Activated naive CD4-positive, alpha-beta T cell (primary cell): ENCODE measurements at places on chromosomes 16 and 17.

DNA sequence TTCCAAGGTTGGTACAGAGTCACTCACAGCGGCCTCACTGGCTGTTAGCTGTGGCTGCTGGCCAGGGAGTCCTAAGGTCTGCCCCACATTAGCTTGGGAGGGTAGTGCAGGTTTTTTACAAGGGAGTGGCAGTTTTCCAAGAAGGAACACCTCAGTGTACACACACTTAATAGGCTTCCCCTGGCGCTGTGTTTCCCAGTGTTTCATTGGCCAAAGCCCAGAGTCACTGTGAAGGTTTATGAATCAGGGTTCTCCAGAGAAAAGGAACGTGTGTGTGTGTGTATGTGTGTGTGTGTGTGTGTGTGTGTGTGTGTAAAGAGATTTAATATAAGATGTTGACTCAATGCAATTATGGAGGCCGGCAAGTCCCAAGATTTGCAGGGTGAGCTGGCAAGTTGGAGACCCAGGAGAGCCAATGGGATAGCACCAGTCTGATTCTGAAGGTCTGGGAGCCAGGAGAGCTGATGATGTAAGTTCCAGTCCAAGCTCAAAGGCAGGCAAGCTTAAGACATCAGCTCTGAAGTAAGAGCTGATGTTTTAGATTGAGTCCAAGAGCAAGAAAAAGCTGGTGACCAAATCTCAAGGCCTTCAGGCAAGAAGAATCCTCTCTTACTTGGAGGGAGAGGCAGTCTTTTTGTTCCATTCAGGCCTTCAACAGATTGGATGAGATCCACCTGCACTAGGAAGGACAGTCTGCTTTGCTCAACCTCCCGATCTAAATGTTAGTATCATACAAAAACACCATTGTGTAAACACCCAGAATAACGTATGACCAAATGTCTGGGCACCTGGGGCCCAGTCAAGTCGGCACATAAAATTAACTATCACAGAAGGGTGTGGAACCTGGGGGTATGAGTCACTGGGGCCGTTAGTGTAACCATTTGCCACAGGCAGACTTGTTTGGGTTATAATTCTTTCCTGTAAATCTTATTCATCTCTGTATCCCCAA, 206.8 kb downstream of the PRKCA start:
- DNase-seq, result no peak

GRCh38 chr16:53152329-53152728, 97.5 kb downstream of the CHD9 start:
- no peak for DNase-seq

DNA sequence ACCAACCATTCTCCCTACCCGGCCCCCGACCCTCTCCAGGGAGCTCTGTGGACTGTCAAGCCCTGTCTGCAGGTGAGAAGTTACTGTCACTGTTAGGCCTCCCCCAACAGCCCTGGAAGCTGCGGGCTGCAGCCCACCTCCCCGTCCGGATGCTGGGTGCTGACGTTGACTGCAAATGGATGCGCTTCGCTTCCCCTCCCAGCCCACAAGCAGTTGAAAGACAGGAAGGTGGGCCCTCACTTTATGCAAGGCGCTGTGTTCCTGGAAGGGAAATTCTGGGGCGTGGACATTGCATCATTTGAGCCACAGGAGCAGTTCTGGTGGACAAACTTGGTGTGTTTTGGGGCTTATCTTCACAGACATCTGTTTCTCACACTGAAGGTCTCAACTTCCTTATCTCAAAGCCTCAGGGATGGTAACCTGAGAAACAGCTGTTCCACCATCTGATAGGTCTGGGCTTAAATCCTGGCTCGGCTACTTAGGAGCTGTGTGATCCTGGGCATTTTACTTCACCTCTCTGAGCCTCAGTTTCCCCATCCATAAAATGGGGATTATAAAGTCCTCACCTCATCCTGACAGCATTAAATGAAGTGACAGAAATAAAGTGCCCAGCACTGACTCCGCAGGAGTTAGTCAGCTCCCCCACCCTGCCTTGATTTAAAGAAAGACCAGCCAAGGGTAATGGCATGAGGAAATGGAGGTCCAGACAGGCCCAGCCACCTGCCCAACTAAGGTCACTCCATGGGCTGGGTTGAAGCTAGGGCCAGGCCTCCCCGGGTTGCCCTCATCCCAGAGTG, 4.6 kb upstream of the DRC7 start:
- DNase-seq, result no peak

DNA sequence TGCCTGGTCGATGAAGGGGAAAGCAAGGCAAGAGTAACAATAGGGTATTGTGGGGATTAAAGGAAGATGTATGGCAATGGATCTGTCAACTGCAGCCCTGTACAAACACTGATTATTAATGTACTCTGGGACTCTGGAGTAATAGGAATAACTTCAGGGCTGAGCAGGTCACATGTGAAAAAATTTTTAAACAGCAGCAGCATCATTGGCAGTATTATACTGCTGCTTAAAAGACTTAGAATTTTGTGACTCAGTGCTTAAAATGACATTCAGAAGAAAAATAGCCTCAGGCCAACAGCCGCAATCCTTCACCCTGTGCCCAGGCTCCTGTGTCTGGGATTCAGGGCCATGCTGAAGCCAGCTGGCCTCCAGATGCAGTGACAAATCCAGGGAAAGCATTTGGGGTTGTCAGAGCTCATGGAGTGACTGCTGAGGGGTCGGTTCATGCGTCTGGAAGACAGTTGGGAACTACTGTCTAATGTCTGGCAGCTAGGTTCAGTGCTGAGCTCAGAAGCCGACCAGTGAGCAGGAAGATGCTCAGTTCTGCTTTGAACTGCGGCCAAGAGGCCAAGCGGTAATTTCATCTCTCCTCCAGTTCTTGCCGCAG, 22.2 kb downstream of the TEX2 start:
- no peak for DNase-seq

- DNase-seq, result no peak
These were observed 4.9 kb downstream of the WSCD1 start for GRCh38 chr17:6075050-6075449.

GRCh38 chr16:6611535-6611934, 721.1 kb upstream of the RBFOX1 start:
- DNase-seq, result no peak

DNA sequence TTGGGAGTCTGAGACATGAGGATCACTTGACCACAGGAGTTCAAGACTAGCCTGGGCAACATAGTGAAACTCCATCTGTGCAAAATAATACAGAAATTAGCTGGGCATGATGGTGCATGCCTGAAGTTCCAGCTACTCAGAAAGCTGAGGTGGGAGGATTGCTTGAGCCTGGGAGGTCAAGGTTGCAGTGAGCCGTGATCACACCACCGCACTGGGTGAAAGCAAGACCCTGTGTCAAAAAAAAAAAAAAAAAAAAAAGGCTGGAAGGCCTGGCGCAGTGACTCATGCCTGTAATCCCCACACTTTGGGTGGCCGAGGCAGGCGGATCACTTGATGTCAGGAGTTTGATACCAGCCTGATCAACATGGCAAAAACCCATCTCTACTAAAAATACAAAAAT, 8.1 kb downstream of the UBN1 start:
- no peak for DNase-seq

DNA sequence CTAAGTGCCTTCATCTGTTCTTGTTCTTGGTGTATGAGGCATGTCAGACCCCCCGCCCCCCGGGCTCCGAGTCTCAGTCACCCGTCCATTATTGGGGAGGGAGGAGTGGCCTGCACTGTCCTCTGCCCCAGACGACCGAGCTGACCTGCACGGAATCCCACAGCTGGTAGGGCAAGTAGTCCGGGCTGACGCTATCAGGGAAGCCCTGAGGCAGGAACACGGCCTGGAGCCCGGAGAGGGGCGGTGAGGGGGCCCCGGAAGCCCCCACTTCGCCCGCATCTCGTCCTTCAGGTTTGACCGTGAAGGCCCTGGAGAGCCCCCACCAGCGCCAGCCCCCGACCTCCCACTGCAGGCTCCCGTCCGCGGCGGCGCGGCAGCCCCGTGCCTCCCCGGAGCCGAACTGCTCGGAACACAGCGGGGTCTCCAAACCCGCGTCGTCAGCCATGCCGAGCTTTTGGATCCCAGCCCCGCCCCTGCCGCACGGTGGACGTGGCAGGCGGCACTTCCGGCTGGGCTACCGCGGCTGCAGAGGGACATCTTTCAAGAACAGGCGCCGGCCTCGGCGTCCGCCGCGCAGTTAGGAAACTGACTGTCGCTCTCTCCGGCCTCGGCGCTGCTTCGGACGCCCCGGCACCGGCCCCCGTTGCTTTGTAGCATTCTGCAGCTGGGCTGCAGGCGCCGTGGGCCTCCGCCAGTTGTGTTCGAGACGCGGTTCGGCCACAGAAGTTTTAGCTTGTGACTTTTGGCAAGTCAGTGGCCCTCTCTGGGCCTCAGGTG, at the start of gene RUSF1:
Gene RUSF1 (minus strand): TSS at position 463 of the 777 bp plus-strand sequence. CDS start 18 bp downstream, at position 445.
- peak; percentile 51 for DNase-seq

GRCh38 chr16:89498839-89499238, 8.5 kb upstream of the ANKRD11 start:
- no peak for DNase-seq

DNA sequence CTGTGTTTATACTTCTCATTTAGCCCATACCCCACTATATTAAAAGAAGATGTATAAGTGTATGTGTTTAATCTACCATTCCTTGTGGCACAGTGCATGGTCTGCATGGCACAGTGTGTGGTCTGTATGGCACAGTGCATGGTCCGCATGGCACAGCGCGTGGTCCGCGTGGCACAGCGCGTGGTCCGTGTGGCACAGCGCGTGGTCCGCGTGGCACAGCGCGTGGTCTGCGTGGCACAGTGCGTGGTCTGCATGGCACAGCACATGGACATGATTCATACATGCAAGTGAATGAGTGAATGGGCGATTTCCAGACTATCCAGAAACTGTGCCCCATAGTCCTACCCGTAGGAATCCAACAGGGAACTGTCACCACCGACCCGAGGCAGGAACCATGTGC, 632.6 kb downstream of the MAF start:
- no peak for DNase-seq

GRCh38 chr16:83455716-83456115, 352.1 kb upstream of the HSBP1 start:
- DNase-seq, result no peak

DNA sequence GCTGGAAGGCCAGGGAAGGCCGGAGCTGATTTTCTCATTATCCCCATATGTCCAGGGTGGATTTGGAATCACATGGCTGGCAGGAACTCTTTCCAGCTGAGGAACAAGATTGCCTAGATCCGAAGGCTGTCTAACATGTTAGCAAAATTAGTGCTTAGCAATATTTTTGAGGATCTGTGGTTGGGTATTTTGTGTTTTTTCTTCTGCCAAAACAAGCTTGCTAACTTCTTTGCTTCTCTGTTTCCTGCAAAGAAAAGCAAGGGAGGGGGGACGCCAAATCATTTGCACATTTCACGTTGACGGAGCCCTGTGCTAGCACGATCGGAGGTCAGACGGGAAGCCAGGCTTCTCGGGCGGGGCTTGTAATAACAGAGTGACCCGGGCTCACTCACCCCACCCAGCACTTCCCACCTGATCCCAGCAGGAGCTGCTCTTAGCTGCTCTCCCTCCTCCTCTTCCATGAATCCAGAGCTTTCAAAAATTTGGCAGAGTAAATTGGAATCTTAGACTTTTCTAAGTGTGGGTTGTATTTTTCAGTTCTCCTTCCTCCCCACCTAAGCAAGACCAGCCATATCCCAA, 33.3 kb upstream of the FOXF1 start:
- DNase-seq, result no peak

DNA sequence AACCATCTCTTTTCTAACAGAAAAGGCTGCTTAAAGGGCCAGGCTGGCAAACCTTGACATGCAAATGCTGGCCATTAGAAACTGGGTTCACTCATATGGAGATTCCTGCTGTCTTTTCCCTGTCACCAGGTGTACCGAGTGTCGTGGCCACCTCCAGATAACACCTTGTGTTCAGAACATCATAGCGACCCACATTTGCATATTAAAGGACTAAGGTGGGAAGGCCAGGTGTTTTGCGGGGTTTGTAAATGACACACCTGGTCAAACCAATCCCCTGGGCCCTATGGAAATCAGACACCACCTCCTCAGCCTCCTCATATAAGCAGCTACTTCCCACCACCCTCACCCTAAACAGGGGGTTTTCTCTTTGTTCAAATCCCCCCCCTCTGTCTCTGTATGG, 2.5 kb upstream of the AIPL1 start:
- DNase-seq, result no peak

DNA sequence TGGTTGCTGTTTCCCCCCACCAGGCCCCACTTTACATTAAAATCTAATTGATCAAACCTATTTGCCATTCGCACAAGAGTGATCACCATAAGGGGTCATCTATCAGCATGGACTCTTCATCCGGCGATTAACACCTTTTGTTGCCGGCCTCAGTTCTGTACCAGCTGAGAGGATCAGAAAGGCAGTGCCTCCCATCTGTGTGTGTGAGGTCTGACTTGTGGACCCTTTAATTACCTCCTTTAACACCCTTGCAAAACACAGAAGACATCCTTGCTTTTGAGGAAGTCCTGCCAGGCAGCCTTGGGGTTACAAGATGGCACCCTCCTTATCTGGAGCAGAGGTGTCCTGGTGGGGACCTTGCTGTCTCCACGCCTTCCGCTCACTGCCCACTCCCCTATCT, 77.2 kb upstream of the IRX3 start:
- no peak for DNase-seq

DNA sequence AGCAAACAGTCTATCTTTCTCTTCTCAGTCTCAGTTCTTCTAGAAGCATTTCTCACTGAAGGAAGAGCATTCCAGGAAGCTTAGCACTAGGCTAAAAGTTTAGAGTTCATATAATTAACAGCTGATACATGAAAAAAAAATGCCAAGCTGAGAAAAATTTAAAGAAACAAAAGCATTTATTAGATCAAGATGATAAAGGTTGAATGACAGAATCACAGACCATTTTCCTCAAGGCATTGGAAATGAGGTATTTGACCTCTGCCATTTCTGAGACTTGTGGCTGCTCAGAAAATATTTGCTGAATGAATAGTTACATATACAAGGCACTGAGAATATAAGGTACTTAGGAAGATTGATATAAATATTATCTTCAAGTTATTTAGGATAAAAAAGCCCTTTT, 901.6 kb upstream of the GOT2 start:
- no peak for DNase-seq

DNA sequence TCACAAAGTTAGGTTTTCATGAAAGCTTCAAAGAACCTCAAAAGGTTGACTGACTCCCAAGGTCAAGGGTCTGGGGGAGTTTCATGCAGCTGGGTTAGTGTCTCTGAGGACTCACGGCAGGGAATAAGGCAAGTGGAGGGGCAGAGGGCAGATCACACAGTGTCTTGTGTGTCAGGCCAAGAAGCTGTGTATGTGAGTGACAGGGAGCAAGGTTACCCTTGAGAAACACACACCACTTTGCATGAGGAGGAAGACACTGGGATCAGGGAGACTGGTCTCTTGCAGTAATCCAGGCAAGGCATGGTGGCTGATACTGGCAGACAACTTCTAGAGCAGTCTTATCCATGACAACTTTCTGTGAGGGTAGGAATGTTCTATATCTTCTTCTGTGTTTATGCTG, 6.3 kb downstream of the FLOT2 start:
- no peak for DNase-seq
